ENCODE measurements at places on chromosomes 1 and 21.
A peak's percentile ranks its signal among the peaks of the same experiment; 100 is the strongest.

DNA sequence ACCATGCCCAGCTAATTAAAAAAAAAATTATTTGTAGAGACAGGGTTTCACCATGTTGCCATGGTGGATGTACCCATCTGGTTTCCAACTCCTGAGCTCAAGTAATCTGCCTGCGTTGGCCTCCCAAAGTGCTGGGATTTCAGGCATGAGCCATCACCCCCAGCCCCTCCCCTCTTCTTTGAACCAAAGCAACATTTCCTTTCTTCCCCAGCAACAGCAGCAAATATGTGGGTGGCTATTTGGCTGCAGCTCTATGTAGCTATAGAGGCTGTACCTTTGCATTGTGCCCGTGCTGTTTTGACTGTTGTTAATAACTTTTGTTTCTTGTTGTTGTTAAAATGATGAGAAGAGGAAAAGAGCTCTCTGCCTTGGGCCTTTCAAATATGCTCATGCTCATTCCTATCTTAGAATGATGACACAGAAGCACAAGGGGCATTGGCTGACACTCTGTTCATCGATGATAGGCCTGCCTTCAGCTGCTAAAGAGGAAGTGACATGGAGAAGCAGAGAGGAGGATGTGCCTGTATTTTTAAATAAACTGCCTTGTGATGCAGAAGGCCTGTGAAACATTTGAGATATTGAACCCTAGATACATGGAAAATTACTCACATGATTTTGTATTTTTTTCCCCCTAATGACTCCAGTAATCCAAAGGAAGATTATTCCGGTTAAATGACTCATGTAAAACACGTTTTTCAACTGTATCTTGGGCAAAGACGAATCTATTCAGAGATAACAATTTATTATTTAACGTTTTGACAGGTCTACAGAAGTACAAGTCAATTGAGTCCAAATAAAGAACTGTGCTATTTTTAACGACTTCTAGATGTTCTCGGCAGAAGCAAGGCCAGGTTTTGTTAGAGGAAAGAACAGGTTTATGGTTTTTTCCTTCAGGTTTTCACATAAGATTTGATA is 20.5 kb upstream of the XPR1 start:
- H3K27me3 ChIP-seq, result no peaks in the 10 kb centered on the region
- DNase-seq, result no peak
- H3K4me3 ChIP-seq, result no peak overlapping the region
- no peaks in the 10 kb centered on the region for H3K4me1 ChIP-seq
- no peaks in the 10 kb centered on the region for H3K36me3 ChIP-seq

GRCh38 chr1:67405473-67406245 is 24.5 kb downstream of the SERBP1 start:
- no peaks in the 10 kb centered on the region for H3K27me3 ChIP-seq
- peaks cover 9% of the 10 kb centered on the region for H3K36me3 ChIP-seq
- H3K4me3 ChIP-seq, result no peak overlapping the region
- no peak overlapping the region for H3K27ac ChIP-seq

- H3K4me3 ChIP-seq, result no peak overlapping the region
- H3K36me3 ChIP-seq, result no peaks in the 10 kb centered on the region
- peaks cover 3% of the 10 kb centered on the region for H3K27me3 ChIP-seq
- DNase-seq, result no peak
- no peaks in the 10 kb centered on the region for H3K4me1 ChIP-seq
Measured at GRCh38 chr1:2840036-2840809, 38.7 kb upstream of the TTC34 start.

- H3K36me3 ChIP-seq, result no peaks in the 10 kb centered on the region
- no peaks in the 10 kb centered on the region for H3K27me3 ChIP-seq
- H3K4me3 ChIP-seq, result no peak overlapping the region
- no peak for DNase-seq
- H3K27ac ChIP-seq, result no peak overlapping the region
Measured at GRCh38 chr21:46597031-46597430, 7.9 kb downstream of the S100B start.

GRCh38 chr1:220335668-220336067 is 63.4 kb upstream of the RAB3GAP2 start:
- H3K36me3 ChIP-seq, result no peaks in the 10 kb centered on the region
- H3K4me3 ChIP-seq, result no peak overlapping the region
- DNase-seq, result no peak
- H3K27me3 ChIP-seq, result no peaks in the 10 kb centered on the region
- no peaks in the 10 kb centered on the region for H3K4me1 ChIP-seq

DNA sequence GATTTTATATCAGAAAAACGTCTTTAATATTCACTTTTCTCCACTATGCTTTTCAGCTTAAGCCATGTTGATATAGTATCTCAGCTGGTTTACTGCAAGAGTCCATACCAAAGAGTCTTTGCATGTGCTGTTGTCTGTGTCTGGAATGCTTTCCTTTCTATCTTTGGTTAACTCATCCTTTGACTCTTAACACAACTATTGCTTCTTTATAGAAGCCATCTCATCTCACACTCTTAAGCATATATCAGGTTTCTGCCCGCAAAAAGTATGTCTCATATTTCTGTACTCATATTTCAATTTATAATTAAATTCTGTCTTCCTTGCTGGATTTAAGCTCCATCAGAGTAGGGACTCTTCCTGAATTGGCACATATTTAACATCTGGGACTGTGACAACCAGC is 220.9 kb upstream of the KCNK2 start:
- no peak overlapping the region for H3K27ac ChIP-seq
- no peaks in the 10 kb centered on the region for H3K27me3 ChIP-seq
- no peaks in the 10 kb centered on the region for H3K36me3 ChIP-seq
- H3K4me1 ChIP-seq, result no peaks in the 10 kb centered on the region
- DNase-seq, result no peak

- H3K27me3 ChIP-seq, result 0 out of 2 replicates have a peak, but pooled peaks cover 2% of the 10 kb centered on the region
- no peak overlapping the region for H3K4me3 ChIP-seq
- H3K36me3 ChIP-seq, result no peaks in the 10 kb centered on the region
Measured at GRCh38 chr1:18473195-18473815, 7.4 kb upstream of the KLHDC7A start.

DNA sequence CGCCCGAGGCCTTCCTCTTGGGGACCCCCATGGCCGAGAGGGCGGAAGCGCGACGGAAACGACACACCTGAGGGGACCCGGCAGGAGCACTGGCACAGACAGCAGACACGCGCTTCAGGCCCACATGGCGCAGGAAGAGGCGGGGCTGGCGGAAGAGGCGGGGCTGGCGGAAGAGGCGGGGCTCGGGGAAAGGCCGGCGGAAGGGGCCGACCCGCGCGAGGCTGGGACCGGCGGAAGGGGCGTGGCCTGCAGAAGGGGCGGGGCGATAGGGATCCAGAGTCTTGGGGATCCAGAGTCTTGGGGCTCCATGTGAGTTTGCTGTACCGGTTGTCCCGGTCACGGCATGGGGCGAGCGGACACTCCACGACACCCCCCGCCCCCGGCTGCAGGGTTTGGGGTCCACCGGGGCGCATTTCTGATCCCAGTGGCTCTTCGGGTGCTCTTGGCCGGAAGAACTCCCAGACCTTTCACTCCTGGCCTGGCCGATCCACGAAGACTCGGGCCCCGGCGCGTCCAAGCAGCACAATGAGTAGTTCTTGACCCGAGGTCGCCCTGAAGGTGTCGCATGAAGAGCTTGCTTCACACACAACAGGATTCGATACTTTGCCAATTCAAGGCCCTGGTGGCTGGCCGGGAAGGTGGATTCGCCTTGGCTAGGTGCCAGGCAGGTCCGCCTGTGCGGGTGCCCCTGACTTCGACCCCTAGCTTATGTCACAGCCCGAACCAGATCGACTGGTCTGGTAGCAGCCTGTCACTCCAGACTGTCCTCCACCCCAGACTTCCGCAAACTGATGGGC is at the start of gene URB1:
Gene URB1 (minus strand): TSS at position 133 of the 797 bp plus-strand sequence. CDS start 102 bp downstream, at position 31.
- peak within 1 kb of the TSS; percentile 89 for H3K27ac ChIP-seq
- H3K36me3 ChIP-seq, result peaks cover 6% of the 10 kb centered on the region
- H3K4me3 ChIP-seq, result peak within 1 kb of the TSS; percentile 79
- peaks cover 9% of the 10 kb centered on the region for H3K4me1 ChIP-seq
- no peak for DNase-seq

- peaks cover 39% of the 10 kb centered on the region for H3K4me1 ChIP-seq
- no peak overlapping the region for H3K4me3 ChIP-seq
- H3K27me3 ChIP-seq, result no peaks in the 10 kb centered on the region
- no peak for DNase-seq
- H3K36me3 ChIP-seq, result no peaks in the 10 kb centered on the region
Measured at GRCh38 chr1:109816975-109817535, 53.3 kb upstream of the EPS8L3 start.

GRCh38 chr1:163320891-163321290 is 863 bp upstream of the NUF2 start:
- H3K27ac ChIP-seq, result peak overlapping the region; percentile 91
- H3K4me3 ChIP-seq, result peak overlapping the region; percentile 88
- DNase-seq, result no peak
- peaks cover 3% of the 10 kb centered on the region for H3K36me3 ChIP-seq
- H3K4me1 ChIP-seq, result peaks cover 4% of the 10 kb centered on the region

DNA sequence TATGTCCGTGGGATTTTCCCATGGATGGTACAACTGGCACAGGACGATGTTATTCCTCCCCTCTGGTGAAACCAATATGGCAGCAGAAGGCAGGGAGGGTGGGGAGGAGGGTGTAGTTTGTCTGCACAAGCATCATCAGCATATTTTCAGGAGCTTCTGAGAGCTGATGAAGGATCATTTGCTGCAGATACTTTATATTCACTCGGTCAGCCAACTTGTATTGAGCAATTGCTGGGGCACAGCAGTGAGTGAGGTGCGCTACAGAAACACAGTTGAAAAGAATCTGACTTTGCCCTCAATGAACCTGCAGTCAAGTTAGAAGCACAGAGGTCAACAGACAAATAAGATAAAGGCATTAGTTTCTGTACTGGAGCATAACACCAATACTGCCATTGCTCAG is 13.0 kb downstream of the PKP1 start:
- H3K36me3 ChIP-seq, result no peaks in the 10 kb centered on the region
- no peaks in the 10 kb centered on the region for H3K4me1 ChIP-seq
- no peak overlapping the region for H3K27ac ChIP-seq
- H3K27me3 ChIP-seq, result peaks cover 8% of the 10 kb centered on the region
- no peak for DNase-seq

- H3K4me1 ChIP-seq, result peaks cover 15% of the 10 kb centered on the region
- peak overlapping the region; percentile 98 for H3K27ac ChIP-seq
Measured at GRCh38 chr1:31297277-31298247, 730 bp downstream of the ZCCHC17 start.

- no peak overlapping the region for H3K27ac ChIP-seq
- no peaks in the 10 kb centered on the region for H3K4me1 ChIP-seq
- peaks cover 10% of the 10 kb centered on the region for H3K27me3 ChIP-seq
- H3K36me3 ChIP-seq, result no peaks in the 10 kb centered on the region
- H3K4me3 ChIP-seq, result no peak overlapping the region
Measured at GRCh38 chr1:47841356-47841755, 155.8 kb downstream of the TRABD2B start.

GRCh38 chr1:25671929-25672328 is 55.3 kb downstream of the MAN1C1 start:
- no peaks in the 10 kb centered on the region for H3K36me3 ChIP-seq
- no peaks in the 10 kb centered on the region for H3K4me1 ChIP-seq
- no peak overlapping the region for H3K27ac ChIP-seq
- no peak overlapping the region for H3K4me3 ChIP-seq
- DNase-seq, result no peak

DNA sequence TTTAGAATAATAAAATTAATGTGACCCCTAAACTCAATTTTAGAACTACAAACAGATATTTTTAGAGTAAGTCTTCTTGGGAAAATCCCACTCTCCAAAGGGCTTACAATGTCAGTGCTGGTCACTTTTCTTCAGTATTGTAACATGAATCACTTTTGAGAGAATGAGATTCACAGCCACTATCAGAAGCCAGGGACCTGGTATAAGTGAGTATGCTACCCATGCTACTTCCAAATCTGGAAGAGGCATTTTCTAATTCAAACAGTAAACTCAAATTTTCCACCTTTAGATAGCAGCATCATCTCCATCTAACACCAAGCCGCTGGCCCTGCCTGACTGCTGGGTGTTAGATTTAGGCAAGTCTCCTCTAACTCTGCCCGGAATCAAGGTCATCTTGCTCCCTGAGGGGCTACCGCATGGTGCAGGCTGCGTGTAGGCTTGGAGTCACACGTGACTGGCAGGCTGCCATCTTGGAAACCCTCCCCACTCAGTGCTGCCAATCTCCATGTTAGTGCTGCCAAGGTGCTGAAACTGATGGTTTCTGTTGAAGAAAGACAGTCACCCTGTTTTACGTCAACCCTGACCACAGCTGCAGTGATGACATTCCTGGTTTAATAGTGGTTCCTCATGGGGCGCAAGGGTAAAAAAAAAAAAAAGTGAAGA is 882.9 kb upstream of the B3GALT2 start:
- no peaks in the 10 kb centered on the region for H3K36me3 ChIP-seq
- no peak for DNase-seq
- no peak overlapping the region for H3K27ac ChIP-seq
- no peak overlapping the region for H3K4me3 ChIP-seq
- no peaks in the 10 kb centered on the region for H3K27me3 ChIP-seq

DNA sequence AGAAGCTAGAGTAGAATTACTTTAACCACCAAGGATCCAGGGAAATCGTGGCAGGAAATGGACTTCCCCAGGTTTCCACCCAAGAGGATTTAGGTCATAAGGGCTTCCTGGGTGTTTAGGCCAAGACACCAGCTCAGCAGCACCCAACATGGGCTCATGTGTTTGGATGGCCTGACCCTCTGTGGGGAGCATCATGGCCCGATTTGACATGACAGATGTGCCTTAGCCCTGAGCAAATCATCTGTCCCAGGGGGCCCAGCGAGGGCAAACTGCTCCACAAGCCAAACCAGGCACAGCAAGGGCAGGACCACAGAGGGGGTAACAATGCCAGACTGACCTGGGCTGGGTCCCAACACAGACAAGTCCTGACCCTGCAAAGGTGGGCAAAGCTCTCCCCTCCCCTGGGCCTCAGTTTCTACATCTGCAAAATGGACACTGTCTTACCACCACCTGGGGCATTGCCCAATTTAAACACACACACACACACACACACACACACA is 232.8 kb downstream of the MATN1 start:
- H3K27ac ChIP-seq, result no peak overlapping the region
- H3K4me3 ChIP-seq, result no peak overlapping the region
- no peaks in the 10 kb centered on the region for H3K4me1 ChIP-seq

- H3K27ac ChIP-seq, result no peak overlapping the region
- no peak overlapping the region for H3K4me3 ChIP-seq
- H3K36me3 ChIP-seq, result no peaks in the 10 kb centered on the region
- DNase-seq, result no peak
Measured at GRCh38 chr1:40810927-40811326, 27.3 kb downstream of the KCNQ4 start.

- H3K4me1 ChIP-seq, result no peaks in the 10 kb centered on the region
- H3K36me3 ChIP-seq, result no peaks in the 10 kb centered on the region
- no peak overlapping the region for H3K4me3 ChIP-seq
Measured at GRCh38 chr1:208309771-208310170, 65.6 kb upstream of the PLXNA2 start.

- no peak overlapping the region for H3K27ac ChIP-seq
- no peak overlapping the region for H3K4me3 ChIP-seq
- H3K36me3 ChIP-seq, result no peaks in the 10 kb centered on the region
Measured at GRCh38 chr1:220952961-220953643, 73.9 kb downstream of the HLX start.

GRCh38 chr1:25694167-25695007 is 77.8 kb downstream of the MAN1C1 start:
- H3K27me3 ChIP-seq, result no peaks in the 10 kb centered on the region
- no peaks in the 10 kb centered on the region for H3K36me3 ChIP-seq
- no peak overlapping the region for H3K27ac ChIP-seq

Measured in Panc1 (cell line).